ENCODE measurements at places on chromosomes 5 and 9.
A peak's percentile ranks its signal among the peaks of the same experiment; 100 is the strongest.

DNA sequence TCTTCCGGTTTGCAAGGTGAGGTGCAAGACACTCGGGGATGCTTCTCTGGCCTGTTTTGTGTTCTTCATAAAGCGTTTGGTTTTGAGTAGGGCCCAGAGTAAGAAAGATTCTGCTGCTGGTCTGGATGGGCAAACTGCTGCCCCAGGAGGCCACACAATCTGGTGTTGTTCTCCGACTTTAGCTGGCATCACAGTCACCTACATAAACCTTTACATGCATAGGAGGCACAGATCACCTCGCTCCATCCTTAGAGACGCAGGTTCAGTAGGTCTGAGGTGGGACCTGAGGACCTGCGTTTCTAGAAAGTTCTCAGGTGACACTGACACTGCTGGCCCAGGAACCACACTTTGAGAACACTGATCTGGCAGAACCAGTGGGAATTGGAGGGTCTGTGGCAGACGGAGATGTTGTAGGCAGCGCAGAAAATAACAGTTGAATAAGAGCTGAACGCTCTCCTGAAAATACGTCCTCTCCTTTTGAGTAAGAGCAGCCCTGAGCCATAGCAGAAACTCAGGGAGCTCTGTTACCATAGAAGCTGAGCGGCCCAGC lies 3.9 kb upstream of the SLC6A3 start:
- no peak for DNase-seq

DNA sequence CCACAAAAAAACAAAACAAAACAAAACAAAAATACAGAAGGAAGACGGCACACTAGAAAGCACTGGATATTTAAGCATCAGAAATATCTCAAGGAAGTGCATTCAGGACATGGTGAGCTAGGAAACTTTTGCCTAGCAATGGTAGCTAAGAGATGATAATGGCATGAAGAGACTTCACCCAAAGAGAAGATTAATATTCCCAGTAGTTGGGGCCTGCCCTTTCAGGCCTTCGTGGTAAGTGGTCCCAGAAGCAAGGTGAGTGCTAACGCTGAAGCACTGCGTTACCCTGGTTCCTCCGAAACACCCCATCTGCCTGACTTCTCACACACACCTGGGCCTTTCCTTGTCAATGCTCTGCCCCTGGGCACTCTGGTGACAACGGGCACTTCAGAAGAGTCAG lies 585.2 kb downstream of the RAB3C start:
- DNase-seq: no peak

GRCh38 chr9:215631-216155 lies 1.0 kb downstream of the DOCK8 start:
- DNase-seq: no peak

DNA sequence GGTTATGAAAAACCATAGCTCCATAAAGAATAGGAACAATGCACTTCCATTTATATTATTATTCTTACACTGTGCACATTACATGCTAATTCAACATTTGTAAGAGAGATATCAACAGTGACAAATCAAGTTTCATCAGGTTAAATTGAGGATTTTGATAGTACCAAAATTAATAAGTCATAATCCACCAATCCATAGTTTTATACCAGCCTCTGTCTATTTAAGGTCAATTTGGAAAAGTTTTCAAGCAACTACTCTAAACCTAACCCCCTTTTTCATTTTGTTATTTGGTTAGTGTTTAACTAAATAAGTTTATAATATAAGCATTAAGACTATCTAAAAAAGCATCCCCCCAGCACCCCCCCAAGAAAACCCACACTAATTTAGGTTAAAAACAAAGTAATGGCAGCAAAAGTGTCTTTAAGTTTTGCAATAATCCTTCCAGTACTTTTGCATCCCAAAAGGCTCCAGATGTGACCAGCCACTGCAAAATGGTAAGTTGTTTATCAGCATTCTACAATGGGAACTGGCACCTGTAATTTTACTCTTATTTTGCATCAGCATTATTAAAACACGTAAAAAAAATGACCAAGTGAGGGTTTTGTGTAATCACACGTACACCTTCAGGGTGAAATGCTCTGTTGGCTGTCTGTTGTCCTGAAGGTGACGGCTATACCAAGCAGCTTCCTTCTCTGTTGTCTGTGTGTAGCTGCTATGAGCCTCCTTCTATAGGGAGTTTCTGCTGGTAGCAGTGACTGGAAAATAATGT lies 36.8 kb upstream of the SSBP2 start:
- no peak for DNase-seq

- no peak for DNase-seq
Measured at GRCh38 chr9:124768750-124769548, 2.2 kb downstream of the NR6A1 start.

GRCh38 chr5:134445856-134446818 lies 34.5 kb upstream of the CDKN2AIPNL start:
- DNase-seq: no peak

- no peak for DNase-seq
Measured at GRCh38 chr9:104927216-104927911, 591 bp downstream of the ABCA1 start.

- no peak for DNase-seq
Measured at GRCh38 chr5:84354101-84354500, 30.6 kb downstream of the EDIL3 start.

DNA sequence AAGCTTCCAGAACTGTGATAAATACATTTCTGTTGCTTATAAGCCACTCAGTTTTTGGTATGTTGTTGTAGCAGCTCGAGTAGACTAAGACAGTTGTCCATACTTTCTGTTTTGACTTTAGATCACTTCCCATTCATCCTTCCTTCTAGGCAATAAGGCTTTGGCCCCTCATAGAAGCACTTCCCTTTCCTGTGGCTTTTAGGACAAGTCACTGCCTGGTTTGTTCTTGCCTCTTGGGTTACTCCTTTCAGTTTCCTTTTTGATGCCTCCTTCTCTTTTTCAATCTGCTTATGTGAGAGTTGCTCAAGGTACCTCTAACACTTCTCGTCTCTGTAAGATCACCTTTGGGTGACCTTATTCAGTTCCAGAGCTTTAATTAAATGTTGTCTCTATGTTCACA lies 72.4 kb upstream of the NTRK2 start:
- DNase-seq: no peak

- DNase-seq: no peak
Measured at GRCh38 chr5:127031147-127031862, 947 bp upstream of the MARCHF3 start.

DNA sequence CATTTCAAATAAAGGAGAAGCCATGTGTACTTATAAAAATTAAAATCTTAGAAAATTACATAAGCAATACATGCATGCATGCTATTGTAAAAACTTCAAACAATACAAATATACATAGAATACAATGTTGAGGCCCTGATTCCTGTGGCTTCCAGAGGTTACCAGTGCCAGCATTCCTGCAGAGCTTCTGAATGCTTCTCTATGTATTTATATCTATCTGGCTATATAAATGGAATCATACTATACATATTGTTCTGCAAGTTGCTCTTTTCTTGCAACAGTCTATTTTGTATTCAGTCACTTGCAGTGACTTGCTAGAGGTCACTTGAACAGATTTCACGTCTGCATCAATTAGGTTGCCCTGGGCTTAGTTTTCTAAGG lies 3.2 kb upstream of the IL12B start:
- no peak for DNase-seq

DNA sequence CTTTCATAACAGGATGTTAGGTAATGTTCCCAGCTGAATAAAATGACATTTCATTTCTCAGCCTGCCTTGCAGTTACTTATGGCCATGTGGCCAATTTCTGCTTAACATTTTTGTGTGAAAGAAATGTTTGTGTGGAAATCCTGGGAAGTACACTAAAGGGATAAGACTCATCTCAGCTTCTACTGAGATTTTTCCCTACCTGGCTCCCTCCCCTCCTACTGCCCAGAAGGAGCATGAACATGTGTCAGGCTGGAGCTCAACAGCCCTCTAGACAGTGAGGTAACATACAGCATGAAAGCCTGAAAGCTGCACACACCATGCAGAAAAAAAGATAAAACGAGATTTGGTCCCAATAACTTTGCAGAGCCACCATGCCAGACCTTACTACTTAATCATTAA lies 288.4 kb upstream of the COX7C start:
- DNase-seq: no peak

GRCh38 chr5:62256161-62257019 lies 49.6 kb upstream of the KIF2A start:
- DNase-seq: peak; percentile 34

GRCh38 chr9:36456480-36457065 lies 56.5 kb upstream of the RNF38 start:
- DNase-seq: no peak

- DNase-seq: no peak
Measured at GRCh38 chr5:41656597-41656996, 146.2 kb upstream of the PLCXD3 start.

GRCh38 chr5:62340392-62340791 lies 34.4 kb downstream of the KIF2A start:
- no peak for DNase-seq

DNA sequence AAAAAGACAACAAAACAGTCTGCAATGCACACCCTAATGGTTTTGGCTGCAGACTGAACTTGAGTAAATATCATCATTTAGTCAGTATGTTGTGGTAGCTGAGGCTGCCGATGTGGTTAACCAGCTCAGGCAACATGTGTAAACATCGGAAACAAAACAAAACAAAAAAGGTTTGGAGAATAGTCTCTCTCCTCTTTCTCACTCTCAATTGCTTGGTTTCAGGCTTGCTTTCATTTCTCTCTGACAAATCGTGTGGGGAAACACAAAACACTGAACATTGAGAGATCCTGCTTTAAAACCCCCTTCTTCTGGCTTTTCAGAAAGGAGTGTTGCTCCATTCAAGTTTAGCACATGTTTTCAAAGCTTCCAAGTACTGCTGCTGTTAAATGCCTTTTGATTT lies 453.3 kb downstream of the BNC2 start:
- DNase-seq: no peak

DNA sequence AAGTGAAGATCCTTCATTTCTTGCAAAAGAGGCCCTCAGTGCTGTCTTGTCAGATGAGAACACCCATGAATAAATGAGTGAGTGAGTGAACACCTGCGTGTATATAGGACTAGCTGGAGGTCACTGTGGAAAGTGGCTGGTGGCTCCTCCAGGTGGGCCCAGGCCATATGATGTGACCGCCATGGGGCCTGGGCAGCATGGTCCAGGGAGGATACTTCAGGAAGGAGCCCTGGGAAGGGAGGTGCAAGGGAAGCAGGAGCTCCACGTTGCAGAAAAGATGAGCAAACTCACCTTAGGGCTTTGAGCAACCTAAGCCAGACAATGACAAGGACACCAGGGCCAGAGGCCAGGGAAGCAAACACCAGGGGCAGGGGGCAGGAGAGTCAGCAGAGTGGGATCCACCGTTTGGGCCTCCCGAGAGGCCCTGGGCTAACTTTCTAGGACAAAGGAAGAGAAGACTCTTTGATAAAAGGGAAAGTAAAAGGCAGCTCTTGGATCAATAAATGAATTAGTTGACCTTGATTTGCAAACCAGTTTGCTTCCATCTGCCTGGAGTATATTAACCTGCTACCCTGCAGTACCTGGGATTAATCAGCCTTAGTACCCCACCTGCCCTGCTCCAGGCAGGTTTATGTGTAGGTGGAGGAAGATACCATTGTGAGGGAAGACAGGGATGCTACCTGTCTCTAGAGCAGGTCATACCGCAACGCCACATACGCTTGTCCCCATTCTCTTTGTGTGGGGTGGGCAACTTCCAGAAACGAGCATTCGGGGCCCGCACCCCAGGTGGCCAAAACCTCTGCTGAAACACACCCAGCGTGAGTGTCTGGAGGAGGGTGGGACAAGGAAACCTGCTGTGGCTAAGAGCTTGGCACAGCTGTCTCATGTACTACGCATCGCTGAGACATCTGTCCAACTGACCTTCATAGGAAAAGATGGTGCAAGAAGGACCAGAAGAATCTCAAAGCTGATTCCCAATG lies 51.4 kb upstream of the OLFM1 start:
- no peak for DNase-seq

- no peak for DNase-seq
Measured at GRCh38 chr5:93567424-93567823, 13.6 kb downstream of the NR2F1-AS1 start.

GRCh38 chr9:131605770-131606590 lies 60.7 kb downstream of the PRRT1B start:
- DNase-seq: no peak

DNA sequence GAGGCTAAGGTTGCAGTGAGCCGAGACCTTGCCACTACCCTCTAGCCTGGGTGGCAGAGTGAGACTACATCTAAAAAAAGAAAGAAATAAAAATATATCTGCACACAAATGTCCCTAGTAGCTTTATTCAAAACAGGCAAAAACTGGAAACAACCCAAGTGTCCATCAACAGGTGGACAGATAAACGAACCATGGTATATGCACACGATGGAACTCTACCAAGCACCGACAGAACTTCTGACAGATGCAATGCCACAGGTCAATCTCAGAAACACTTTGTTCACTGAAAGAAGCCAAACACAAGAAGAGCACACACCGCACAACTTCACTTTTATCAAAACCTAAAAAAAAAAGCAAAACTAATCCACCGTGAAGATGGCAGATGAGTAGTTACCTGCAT lies 30.4 kb downstream of the CAMSAP1 start:
- DNase-seq: no peak

- DNase-seq: no peak
Measured at GRCh38 chr9:130263601-130264413, 1.8 kb upstream of the HMCN2 start.

- DNase-seq: no peak
Measured at GRCh38 chr5:134995850-134996402, 28.2 kb downstream of the CATSPER3 start.

GRCh38 chr5:116025866-116026265 lies 6.4 kb upstream of the ARL14EPL start:
- DNase-seq: no peak

DNA sequence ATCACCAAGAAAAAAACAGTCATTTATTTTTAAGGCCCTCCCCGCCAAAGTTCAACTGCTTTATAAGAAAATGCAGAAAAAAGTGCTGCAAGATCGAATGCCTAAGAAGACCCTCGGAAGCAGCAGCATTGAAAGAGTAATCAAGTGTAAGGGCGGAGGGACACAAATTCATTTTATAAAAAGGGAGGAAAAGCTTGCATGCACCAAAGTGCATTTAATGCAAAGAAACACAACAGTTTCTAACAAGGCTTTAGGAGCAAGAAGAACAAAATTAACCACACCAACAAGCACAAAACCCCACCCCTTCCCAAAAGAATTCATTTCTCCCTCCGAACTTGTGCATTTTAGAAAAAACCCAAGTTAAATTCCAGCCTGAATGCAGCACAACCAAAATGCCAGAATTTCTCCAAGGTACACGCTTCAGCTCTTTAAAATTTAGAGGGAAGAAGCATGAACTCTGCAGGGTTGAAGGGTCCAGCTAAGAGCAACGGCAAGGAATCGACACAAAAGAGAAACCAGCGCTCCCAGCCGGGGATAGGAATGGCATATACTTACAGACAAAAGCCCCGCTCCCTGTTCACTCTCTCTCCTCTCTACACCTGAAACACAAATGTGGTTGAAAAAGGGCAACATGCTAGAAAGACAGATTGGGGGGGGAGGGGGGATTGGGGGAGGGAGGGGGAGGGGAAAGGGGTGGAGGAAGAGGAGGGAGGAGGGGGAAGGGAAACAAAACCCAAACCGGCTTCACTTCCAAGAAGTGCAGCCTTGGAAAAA lies at the start of gene NREP:
TSS of gene NREP (minus strand) at position 614 of the 774 bp plus-strand sequence. CDS start 1,422 bp downstream, outside the sequence.
- DNase-seq: no peak
